ENCODE measurements at places on chromosomes 5 and 9. TPM values are rescaled to one million over a fixed set of nuclear protein-coding genes. Genes with fewer than 3 reads are reported as not detected.

The TOPORS gene
- 12.7 TPM for total RNA-seq

The ACTL7B gene
- total RNA-seq, result not detected

DNA sequence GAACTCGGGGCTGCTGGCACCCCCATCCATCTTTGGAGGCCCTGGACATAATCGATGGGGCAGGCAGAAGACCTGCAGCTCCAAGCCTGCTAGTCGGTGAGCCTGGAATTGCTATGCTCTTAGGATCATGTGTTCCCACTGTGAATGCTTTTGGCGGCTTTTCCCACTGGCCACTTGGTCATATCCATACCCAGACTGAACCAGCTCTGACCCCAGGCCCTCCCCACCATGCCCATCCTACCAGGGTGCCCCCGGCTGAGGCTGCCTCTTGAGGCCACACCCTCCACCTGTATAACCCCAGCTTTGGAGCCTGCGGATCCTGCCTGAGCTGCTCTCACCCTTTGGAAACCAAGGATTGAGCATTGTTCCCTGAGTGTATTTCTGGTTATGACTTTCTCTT lies 113.5 kb downstream of the TENT4A start:
- H3K4me3 ChIP-seq, result no peak overlapping the region
- H3K27me3 ChIP-seq, result no peaks in the 10 kb centered on the region
- DNase-seq, result no peak
- no peaks in the 10 kb centered on the region for H3K36me3 ChIP-seq
- H3K4me1 ChIP-seq, result peaks cover 32% of the 10 kb centered on the region

DNA sequence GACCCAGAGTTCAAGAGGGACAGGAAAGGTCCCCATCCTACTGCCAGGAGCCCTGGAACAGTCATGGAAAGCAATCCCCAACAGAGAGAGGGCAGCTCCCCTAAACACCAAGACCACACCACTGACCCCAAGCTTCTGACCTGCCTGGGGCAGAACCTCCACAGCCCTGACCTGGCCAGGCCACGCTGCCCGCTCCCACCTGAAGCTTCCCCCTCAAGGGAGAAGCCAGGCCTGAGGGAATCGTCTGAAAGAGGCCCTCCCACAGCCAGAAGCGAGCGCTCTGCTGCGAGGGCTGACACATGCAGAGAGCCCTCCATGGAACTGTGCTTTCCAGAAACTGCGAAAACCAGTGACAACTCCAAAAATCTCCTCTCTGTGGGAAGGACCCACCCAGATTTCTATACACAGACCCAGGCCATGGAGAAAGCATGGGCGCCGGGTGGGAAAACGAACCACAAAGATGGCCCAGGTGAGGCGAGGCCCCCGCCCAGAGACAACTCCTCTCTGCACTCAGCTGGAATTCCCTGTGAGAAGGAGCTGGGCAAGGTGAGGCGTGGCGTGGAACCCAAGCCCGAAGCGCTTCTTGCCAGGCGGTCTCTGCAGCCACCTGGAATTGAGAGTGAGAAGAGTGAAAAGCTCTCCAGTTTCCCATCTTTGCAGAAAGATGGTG lies 31.6 kb downstream of the CD180 start:
- no peaks in the 10 kb centered on the region for H3K27me3 ChIP-seq
